ENCODE measurements at places on chromosomes 2 and 18.

- DNase-seq, result no peak
Observed at GRCh38 chr18:66874812-66875474, 271.1 kb upstream of the CDH19 start.

DNA sequence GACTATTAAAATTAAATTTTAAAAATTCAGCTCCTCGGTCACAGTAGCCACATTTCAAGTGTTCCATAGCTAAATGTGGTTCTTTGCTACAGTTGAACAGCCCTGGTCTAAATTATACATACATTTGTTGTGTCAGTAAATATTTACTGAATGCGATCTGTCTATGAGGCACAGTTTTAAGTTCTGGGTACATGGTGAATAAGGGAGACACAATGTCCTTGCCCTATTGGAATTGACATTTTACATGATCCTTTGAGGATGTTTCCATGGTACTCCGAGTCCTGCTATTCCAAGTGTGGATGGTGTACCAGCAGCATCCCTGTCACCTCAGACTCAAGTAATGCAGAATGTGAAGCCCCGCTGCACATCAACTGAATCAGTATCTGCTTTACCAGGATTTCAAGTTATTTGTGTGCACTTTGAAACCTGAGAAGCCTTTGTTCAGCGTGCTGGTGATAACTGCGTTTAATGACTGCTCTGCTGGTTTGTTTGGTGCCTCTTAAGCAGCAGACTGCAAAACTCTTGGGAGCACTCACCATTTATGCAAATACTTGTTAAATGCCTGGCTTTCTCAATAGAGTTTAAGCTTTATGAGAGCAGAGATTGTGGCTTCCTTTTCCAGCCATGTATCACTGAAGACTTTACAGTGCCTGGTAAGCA is 1.5 kb downstream of the GALNT1 start:
- DNase-seq, result no peak

GRCh38 chr2:201402651-201403562 is 45.8 kb upstream of the FLACC1 start:
- no peak for DNase-seq

DNA sequence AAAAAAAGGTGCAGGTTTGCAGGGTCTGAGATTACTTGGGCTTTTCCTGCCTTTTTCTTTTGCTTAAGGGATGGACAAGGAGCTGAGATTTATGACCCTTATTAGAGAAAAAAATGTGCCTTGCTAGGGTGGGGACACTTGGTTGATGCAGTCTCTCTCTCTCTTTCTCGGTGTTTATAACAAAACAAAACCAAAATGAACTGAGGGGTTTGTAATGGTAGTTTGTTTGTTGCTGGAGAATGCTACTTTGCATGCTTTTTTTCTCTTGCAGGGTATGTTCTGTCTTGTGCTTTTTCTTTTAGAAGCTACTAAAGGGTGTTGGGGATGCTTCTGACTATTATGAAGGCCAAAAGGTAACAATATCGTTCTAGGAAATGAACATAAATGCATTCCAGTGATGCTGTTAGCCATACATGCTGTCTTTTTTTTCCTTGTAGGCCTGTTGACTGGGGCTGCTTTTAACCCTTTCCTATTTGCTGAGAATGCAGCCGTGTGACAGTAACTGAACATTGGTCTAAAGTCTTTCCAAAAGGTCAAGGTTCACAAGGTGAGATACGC is 435 bp downstream of the ZNF532 start:
- DNase-seq, result no peak

- DNase-seq, result no peak
Observed at GRCh38 chr2:28979041-28979440, 2.1 kb upstream of the TOGARAM2 start.

- DNase-seq, result no peak
Observed at GRCh38 chr2:127610561-127610960, 35.4 kb upstream of the GPR17 start.

DNA sequence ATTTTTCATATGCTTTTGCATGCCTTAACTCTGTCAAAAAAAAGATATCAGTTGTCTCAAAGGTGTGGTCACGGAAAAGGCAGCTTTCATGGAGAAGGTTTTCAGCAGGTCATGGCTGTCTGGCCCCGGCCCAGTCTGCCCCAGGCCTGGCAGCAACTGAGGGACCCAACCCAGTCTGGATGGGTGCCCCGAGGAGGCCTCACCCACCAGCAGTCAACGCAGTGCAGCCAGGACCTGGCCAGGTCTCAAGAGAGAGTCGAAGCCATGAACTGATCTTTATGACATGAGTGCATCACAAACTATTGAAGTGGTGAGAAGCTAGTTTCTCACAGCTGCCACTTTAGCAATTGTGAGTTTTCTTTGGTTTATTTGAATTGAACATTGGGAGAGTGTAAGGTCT is 7.9 kb downstream of the TUBB6 start:
- no peak for DNase-seq

- DNase-seq, result no peak
Observed at GRCh38 chr2:241721852-241722251, 12.6 kb upstream of the D2HGDH start.

- peak; percentile 36 for DNase-seq
Observed at GRCh38 chr2:46294176-46294836, 2.9 kb upstream of the EPAS1 start.

- no peak for DNase-seq
Observed at GRCh38 chr18:62384610-62385097, 59.5 kb downstream of the TNFRSF11A start.
